ENCODE measurements at places on chromosomes 12 and 14.

- peak; percentile 60 for DNase-seq
Measured at GRCh38 chr12:76085520-76085868, 1.0 kb upstream of the NAP1L1 start.

- no peak for DNase-seq
Measured at GRCh38 chr14:80982711-80983110, 27.3 kb downstream of the TSHR start.

GRCh38 chr12:96155781-96156180, 38.4 kb upstream of the ELK3 start:
- DNase-seq, result no peak

DNA sequence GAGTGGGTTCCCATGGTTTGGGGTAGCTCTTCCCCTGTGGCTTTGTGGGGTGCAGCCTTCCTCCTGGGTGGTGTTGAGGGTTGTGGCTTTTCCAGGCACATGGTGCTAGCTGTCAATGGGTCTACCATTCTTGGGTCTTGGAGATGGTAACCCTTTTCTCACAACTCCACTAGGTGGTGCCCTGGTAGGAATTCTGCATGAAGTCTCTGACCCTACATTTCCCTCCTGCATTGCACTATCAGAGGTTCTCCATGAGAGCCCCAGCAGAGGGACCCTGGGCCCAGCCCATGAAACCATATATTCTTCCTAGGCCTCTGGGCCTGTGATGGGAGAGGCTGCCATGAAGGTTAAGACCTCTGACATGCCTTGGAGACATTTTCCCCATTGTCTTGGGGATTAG, 1093.3 kb downstream of the SLC16A7 start:
- no peak for DNase-seq

- no peak for DNase-seq
Measured at GRCh38 chr12:92462527-92462926, 240.3 kb upstream of the PLEKHG7 start.

DNA sequence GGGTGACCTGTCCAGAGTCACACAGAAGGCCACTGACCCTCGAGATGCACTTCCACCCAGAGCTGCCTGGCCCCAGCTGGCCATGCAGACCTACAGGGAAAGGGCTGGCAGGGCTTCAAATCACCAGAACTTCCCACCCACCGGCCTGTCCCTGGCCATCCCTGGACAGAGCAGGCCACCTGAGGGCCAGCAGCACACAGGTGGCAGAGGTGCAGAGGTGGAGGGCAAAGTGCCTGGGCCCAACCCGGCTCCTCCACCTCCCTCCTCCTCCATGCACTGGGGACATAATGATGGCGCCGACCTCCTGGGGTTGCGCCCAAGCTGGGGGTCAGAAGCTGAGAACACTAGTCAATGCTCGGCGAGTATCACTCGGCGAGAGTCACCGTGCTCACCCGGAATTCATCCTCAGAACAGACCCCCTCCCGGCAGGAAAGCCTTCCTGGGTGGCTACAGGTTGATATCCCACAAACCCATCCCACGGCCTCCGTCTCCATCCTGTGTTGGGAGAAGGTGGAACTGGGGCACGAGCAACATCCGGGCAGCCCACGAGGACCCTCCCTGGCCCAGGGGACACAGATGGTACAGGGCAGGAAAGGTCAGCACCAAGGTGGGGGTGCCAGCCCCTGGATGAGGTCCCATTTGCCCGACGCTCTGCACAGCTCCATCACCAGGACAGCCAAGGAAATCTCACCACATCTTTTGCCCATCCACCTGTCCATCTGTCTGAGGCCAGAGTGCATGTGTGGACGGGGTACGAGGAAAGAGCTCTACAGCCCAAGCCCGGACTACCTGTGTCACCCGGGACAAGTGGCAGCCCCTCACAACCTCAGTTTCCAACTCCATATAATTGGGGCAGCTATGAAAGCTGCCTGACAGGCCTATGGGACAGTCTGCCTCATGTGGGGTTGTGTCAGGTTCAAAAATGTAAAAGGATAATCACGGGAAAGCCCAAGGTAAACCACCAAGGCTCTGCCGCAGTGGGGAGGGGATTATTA, 10.8 kb downstream of the BEGAIN start:
- no peak for DNase-seq

DNA sequence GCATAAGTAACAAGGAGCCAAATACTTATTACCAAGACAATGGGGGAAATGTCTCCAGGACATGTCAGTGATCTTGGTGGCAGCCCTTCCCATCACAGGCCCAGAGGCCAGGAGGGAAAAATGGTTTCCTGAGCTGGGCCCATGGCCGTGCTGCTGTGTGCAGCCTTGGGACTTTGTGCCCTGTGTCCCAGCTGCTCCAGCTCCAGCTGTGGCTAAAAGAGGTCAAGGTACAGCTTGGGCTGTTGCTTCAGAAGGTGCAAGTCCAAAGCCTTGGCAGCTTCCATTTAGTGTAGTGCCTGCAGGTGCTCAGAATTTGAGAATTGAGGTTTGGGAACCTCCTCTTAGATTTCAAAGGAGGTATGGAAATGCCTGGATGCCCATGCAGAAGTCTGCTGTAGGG, 212.3 kb upstream of the DCN start:
- no peak for DNase-seq

- peak; percentile 18 for DNase-seq
Measured at GRCh38 chr12:70448371-70448770, 82.3 kb downstream of the KCNMB4 start.

GRCh38 chr14:103561381-103562178, 877 bp downstream of the BAG5 start:
- DNase-seq, result no peak

GRCh38 chr14:76112889-76113624, 38.7 kb upstream of the GPATCH2L start:
- DNase-seq, result no peak

DNA sequence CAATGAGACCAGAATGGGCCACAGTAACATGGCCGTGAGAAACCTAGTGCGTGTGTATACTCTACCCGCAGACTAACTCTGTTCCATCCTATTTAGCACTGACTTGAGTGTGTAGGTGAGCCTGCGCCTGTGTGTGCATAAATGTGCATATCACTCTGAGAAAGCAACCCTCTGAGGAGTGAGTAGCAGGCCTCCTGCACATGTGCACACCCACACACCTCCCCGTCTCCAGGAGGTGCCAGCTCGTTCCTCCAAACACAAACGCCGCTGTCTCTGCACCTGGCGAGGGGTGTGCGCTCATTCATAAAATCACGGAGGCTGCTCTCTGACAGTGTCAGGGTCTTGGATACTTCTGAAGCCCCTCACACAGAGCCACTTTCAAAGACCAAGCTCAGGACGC, 138.9 kb downstream of the GCH1 start:
- DNase-seq, result no peak

- DNase-seq, result no peak
Measured at GRCh38 chr12:105085501-105085900, 1.2 kb upstream of the ALDH1L2 start.

- DNase-seq, result no peak
Measured at GRCh38 chr12:41476499-41477439, 288.6 kb downstream of the PDZRN4 start.

DNA sequence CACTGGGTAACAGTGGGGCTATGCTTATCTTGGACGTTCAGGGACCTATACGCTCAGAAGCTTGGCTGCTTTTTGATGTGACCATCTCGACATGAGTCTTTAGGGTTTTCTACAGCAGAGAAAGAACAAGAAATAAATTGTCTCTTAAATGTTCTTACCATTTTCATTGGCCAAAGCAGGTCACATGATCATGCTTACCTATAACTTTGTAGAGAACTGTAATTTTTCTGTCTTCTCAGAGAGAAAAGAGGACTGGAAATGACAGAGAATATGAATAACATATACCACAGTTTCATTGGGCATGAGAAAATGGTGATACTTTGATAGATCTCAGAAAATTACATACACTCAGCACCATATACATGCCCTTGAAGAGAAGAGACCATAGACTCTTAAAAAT, 390.9 kb downstream of the NRXN3 start:
- DNase-seq, result no peak

DNA sequence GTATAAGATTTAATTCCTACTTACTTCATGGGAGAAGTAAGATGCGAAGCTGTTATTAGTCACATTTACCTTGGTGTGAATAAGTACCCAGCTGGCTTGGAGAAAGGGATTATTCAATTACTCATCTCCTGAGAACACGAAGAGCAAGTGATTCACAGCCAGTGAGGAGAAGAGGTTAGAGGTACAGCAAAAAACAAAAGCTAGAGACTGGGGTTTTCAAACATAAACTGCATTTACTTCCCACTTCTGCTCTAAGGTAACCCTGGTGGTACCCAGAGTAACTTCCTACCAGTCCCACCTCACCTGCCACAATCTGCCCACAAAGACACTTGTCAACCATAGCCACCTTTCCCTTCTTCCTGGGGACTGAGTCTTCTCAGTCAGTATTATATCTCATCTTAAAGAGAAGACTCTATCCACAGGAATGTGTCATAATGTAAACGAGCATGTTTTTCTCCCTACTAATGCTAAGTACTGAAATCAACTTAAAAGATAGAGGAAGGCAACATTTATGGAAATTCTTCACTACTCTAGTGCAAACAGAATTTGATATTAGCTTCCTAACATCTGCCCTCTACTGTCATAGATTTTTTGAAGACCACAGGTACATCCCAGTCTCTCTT, 6.0 kb upstream of the IL22 start:
- DNase-seq, result peak; percentile 80

GRCh38 chr12:10362325-10362724, 27.5 kb downstream of the KLRK1 start:
- DNase-seq, result no peak
